ENCODE measurements at places on chromosomes 2 and 18.

DNA sequence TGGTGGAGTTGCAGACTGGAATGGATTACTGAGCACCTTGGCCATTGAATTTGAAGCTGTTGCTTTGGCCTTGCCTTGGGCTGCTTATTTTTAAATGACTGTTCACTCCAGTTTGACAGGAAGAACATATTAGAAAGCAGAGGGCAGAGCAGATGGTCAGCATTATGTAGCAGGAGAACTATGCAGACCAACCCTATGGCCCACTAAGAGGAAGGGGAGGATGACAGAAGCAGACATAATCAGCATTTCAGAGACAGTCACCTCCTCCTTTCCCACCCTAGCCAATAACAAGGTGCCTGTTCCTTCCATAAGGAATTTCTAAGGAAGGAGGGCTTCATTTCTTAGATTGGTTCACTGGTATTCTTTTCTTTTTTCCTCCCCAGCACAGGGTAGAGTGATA is 2.4 kb downstream of the CHRNA1 start:
- H3K36me3 ChIP-seq = no peaks in the 10 kb centered on the region
- no peak overlapping the region for H3K4me3 ChIP-seq
- DNase-seq = no peak
- H3K4me1 ChIP-seq = no peaks in the 10 kb centered on the region
- no peaks in the 10 kb centered on the region for H3K27me3 ChIP-seq

DNA sequence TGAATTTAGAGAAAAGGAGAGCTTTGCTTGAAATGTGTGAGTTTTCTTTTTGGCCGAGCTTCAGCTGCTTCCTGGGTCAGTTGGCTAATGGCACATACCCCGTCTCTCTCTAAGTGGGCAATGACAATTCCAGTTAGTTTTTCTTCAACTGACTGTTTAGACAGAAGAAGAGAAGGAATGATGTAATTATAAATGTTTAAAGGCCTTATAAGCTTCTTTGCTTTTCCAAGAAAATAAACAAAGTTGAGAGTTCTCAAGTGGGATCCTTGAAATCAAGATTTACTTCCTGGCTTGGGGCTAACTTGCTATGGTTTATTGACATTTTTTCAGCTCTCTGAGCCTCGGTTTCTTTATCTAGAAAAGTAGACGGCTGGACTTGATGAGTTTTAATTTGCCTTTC is 794.9 kb upstream of the ACVR2A start:
- H3K36me3 ChIP-seq = no peaks in the 10 kb centered on the region
- H3K4me3 ChIP-seq = no peak overlapping the region
- no peaks in the 10 kb centered on the region for H3K27me3 ChIP-seq
- no peak for DNase-seq
- no peaks in the 10 kb centered on the region for H3K4me1 ChIP-seq

DNA sequence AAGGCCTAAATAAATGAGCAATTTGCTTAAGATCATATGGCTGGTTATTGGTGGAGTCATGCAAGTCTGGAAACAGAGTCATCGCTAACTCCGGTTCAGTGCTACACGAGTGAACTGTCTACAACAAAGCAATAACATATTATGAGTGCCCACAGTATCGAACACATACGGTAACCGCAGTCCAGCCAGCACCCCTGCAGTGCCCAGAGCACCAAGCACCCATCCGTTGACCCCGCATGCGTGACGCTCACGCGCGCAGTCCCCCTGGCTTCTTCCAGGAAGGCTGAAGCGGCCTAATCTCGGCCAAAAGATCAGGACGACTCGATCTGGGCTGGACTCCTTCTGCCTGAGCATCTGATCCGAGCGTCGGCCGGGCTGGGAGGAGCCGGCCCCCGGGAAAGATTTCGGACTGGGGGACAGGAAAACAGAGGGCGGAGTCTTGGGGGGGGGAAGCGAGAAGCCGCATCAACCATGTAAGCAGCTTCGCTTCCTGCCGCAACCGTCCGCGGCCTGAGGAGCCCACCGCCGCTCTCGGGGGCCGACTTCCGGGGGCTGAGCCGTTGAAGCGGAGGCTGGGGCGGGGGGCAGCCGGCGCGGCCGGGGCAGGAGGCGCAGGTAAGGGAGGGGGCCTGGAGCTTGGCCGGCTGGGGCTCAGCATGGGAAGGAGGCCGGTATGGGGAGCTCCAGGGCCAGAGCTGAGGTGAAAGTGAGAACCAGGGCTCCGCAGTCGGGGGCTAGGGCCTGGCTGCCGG is at the start of gene PIKFYVE:
Gene PIKFYVE (plus strand): TSS at position 455 of the 752 bp plus-strand sequence. CDS start 5,265 bp downstream, outside the sequence.
- H3K36me3 ChIP-seq = no peaks in the 10 kb centered on the region
- H3K27ac ChIP-seq = peak within 1 kb of the TSS; percentile 93
- DNase-seq = peak; percentile 96
- peak within 1 kb of the TSS; percentile 81 for H3K4me3 ChIP-seq
- no peaks in the 10 kb centered on the region for H3K4me1 ChIP-seq
- no peaks in the 10 kb centered on the region for H3K27me3 ChIP-seq

DNA sequence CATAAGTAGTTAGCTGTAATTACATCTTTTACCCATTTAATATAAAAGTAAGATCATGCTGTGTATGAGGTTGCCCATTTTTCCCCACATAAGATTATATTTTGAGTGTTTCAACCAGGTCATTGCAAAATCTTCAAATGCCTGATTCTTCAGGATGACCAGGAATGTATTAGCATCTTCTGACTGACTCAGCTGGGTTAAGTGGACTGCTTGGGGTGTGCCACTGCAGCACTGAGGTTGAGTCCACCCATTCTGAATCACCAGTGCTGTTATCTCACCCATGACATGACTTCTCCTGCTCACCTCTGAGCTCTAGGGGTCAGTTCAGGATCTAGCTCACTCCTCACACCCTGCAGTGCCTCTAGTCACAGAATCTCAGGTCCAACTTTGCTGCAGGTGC is 576.7 kb upstream of the ZEB2 start:
- H3K27ac ChIP-seq = no peak overlapping the region
- H3K4me3 ChIP-seq = no peak overlapping the region
- no peaks in the 10 kb centered on the region for H3K4me1 ChIP-seq
- no peak for DNase-seq
- no peaks in the 10 kb centered on the region for H3K36me3 ChIP-seq

DNA sequence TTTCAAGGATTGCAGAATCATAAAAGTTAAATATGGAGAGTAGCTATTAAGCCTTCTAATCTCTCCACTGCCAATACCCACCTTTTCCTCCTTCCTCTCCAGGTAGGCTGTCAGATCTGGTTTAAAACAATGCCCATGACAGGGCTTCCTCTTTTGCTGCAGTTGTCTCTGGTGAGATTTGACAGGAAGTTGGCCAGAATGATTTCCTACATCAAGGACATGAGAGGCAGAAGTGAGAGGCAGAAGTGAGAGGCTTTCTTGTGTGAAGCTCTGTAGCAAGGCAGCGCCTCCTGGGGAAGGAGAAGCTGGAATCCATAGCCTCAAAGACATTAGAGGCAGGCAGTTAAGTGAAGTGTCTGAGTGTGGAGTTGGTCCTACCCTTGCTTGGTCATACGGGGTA is 385.7 kb downstream of the HRH4 start:
- no peak overlapping the region for H3K4me3 ChIP-seq
- DNase-seq = no peak
- no peaks in the 10 kb centered on the region for H3K36me3 ChIP-seq
- no peaks in the 10 kb centered on the region for H3K27me3 ChIP-seq
- H3K27ac ChIP-seq = no peak overlapping the region
- H3K4me1 ChIP-seq = no peaks in the 10 kb centered on the region

DNA sequence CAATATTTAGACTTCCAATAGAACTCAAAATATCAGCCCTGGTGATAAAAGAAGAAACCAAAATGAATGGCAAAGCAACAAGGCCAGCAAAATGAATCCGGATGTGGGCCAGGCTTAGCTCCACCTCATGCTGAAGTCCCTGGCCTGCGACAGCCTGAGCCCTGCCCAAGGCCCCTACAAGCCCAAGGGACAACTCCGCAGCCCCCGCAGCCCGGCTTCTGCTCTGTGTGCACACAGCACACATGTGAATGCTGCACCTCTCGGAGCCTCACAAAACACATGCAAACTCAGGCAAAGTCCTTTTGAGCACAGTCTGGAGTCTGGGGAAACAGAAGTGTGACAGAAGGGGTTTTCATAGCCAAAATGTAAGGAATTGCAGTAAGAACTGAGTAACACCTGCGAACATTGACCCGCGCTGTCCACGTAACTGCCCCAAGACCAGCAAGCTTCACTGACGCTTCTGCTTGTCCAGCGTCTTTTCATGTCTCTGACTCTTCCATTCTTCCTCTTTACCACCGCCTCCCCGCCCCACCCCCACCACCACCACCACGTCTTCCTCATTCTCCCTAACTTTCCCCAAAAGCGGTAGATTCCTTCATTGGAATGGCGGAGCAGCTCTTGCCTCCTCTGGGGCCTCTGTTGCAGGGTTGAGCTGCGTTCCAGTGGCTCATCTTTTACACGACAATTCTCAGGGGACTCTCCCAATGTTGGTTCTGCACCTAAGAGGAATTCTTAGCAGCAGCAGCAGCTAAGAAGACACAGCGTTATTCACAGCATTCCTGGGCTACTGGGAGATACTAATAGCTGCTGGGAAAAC is 136.4 kb upstream of the COPS8 start:
- H3K27ac ChIP-seq = no peak overlapping the region
- H3K36me3 ChIP-seq = no peaks in the 10 kb centered on the region
- no peak for DNase-seq
- H3K4me3 ChIP-seq = no peak overlapping the region
- H3K27me3 ChIP-seq = no peaks in the 10 kb centered on the region
- no peaks in the 10 kb centered on the region for H3K4me1 ChIP-seq

DNA sequence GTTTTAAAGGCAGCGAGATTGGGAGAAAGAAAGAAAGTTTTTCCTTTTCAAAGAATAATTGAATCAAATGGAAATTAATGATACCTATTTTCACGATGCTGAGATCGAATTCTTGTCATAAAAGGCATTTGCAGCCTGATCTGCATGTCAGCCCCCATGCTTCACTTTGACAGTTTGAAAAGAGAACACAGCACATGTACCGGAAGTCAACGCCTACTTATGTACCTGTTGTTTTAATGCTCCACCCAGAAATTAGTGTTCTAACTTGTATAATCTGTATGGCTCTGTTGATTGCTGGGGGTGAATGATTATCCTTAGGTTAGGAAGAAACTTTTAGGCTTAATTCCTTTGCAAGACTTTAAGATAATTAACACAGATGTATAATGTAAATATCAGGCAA is 31.0 kb downstream of the EEF1B2 start:
- no peak overlapping the region for H3K27ac ChIP-seq
- H3K36me3 ChIP-seq = no peaks in the 10 kb centered on the region
- no peaks in the 10 kb centered on the region for H3K27me3 ChIP-seq
- no peak for DNase-seq

DNA sequence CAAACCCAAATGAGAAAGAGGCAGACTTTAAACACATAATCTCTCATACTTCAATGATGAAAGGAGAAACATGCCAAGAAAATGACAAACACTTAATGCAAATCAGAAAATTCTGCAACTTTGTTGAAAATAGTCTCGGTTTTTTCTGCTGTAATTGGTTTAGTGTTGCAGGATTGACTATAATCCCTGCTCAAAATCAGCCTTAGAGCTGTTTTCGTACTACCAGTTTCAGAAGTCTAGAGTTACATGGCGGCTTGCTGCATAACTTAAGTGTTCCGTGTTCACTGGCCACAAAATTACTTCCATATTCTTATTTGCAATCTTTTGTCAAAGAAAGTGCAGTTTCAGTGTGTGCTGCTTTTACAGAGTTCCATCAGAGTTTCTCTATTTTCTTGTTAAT is 48.9 kb upstream of the ITGAV start:
- H3K4me3 ChIP-seq = no peak overlapping the region
- H3K36me3 ChIP-seq = no peaks in the 10 kb centered on the region
- DNase-seq = no peak
- no peaks in the 10 kb centered on the region for H3K27me3 ChIP-seq
- H3K4me1 ChIP-seq = peaks cover 4% of the 10 kb centered on the region
- no peak overlapping the region for H3K27ac ChIP-seq

DNA sequence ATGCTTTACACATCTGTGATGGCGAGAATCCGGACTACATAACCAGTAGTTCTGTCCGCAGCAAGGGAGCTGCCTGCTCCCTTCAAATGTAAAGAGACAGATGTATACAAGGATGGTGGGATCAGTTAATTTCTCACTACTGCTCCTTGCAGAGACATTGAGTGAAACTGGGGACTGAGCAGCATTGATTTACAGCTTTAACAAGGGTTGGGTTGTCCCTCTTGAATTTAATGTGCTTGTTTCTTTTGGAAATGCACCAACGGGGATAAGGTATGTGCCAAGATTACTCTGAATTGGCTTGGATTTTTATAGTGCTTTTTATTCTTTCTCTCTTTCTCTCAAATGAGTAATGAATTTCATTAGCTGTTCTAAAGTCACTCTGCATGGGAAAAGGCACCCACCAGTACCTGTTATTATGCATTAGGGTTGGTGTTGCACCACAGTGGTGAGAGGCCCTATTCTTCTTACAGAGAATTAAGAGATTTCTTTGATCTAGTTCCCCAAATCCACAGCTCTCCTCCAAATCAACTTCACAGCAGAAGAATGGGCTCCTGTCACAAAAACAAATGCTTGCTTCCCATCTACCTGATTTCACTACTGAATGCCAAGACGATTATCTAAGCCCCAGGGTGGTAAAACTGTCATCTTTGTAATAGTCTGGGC is 107.6 kb downstream of the DOCK10 start:
- H3K4me1 ChIP-seq = no peaks in the 10 kb centered on the region
- no peak overlapping the region for H3K4me3 ChIP-seq
- DNase-seq = no peak
- no peaks in the 10 kb centered on the region for H3K27me3 ChIP-seq

DNA sequence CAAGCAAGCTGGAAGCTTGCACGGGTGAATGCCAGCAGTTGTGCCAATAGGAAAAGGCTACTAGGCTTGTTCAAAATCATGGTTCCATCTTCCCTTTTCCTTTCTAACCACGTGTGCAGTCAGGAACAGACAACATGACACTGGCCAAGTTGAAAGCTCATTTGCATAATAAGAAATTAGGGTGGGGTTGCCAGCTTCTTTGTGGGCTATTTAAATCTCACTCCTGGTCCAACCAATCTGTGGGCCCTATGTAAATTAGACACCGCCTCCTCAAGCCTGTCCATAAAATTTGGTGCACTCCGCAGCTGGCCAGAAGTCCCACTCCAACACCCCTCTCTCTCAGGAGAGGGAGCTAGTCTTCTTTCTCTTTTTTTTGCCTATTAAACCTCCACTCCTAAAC is 1948.4 kb upstream of the PIK3C3 start:
- H3K27me3 ChIP-seq = no peaks in the 10 kb centered on the region
- no peak overlapping the region for H3K27ac ChIP-seq
- no peak for DNase-seq
- H3K4me1 ChIP-seq = no peaks in the 10 kb centered on the region
- no peaks in the 10 kb centered on the region for H3K36me3 ChIP-seq

- no peaks in the 10 kb centered on the region for H3K4me1 ChIP-seq
- no peak overlapping the region for H3K4me3 ChIP-seq
- no peaks in the 10 kb centered on the region for H3K36me3 ChIP-seq
- DNase-seq = no peak
- no peak overlapping the region for H3K27ac ChIP-seq
Observed at GRCh38 chr2:37544591-37545031, 126.8 kb downstream of the CDC42EP3 start.

DNA sequence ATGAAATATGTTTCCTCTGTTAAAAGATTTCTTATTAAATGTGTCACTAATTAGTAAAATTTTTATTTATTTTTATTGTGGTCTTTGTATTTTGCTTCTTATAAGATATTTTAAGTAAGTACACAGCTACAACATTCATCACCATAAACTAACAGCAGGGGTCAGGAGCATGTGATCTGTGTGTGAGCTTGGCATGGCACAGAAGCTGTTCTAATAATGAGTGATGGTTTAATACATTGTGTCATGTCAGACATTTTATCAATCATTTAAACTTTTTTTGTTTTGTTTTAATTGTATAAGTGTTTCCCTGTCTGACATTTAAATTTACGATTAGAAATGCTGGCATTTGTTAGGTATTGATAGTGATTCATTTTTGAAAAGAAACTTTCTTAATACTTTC is 585.4 kb downstream of the DSC3 start:
- no peak overlapping the region for H3K27ac ChIP-seq
- DNase-seq = no peak
- no peak overlapping the region for H3K4me3 ChIP-seq
- H3K4me1 ChIP-seq = no peaks in the 10 kb centered on the region
- H3K27me3 ChIP-seq = no peaks in the 10 kb centered on the region
